Activated naive CD4-positive, alpha-beta T cell treated with anti-CD3 and anti-CD28 coated beads for 36 hours (primary cell): ENCODE measurements at places on chromosomes 3 and 15. TPM values are rescaled to one million over a fixed set of nuclear protein-coding genes. Genes with fewer than 3 reads are reported as not detected.

FAM43A gene
- total RNA-seq, result 1.4 TPM

GOLGA6L26 gene
- not detected for total RNA-seq

TEX9 gene
- 1.1 TPM for total RNA-seq

POTEB2 gene
- not detected for total RNA-seq

MNS1 gene
- total RNA-seq, result 0.57 TPM

THSD4 gene
- not detected for total RNA-seq

LRRC34 gene
- total RNA-seq, result 3.9 TPM

GP5 gene
- 0.62 TPM for total RNA-seq
